ENCODE measurements at places on chromosomes 2 and 18.
A peak's percentile ranks its signal among the peaks of the same experiment; 100 is the strongest.

DNA sequence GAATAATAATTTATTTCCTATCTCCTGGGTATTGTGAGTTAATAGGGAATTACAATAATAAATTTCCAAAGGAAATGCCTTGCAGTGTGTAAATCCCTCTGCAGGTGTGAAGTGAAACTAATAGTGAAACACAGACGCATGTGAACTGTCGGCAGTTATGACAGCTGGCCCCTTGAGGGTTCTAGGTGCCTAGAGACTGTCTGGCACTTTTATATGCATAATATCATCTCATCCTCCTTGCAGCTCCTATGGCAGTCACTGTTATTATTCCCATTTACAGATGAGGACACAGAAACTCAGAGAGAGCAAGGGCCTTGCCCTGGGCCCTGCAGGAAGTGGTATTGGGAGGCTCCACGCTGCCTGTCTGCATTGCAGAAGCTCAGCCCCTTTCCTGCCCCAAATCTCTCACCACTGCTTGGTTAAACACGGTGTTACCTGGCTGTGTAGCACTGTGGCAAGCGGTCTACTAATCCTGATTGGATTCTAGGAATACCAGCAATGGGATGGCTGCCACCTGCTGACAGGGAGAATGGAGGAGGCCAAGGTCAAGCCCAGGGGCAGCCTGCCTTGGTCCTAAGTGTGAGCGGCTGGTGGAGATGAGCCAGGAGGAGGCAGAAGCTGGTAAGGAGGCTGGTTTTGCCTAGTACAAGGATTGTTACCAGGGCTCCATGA, 32.8 kb upstream of the ACKR3 start:
- no peak for DNase-seq

DNA sequence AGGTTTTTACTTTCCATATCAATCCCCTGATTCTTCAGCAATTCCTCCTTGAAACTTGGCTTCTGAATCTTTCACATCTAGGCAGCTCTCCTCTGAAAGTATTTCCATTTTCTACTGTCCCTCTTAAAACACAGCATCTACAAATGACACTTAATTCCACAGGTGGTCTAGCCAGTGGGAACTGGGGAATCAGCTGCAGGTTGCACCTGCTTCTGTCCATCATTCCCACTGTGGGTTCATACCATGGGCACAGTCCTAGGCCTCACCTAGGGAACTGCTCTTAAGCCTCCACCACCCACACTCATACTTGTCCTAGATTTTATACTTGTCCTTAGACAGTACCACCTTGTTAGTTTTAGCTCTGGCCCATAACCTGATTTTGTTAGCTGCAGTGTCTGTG, 2.2 kb downstream of the LOXL3 start:
- no peak for DNase-seq

GRCh38 chr2:25736899-25737515, 63.6 kb upstream of the DTNB start:
- DNase-seq, result no peak

DNA sequence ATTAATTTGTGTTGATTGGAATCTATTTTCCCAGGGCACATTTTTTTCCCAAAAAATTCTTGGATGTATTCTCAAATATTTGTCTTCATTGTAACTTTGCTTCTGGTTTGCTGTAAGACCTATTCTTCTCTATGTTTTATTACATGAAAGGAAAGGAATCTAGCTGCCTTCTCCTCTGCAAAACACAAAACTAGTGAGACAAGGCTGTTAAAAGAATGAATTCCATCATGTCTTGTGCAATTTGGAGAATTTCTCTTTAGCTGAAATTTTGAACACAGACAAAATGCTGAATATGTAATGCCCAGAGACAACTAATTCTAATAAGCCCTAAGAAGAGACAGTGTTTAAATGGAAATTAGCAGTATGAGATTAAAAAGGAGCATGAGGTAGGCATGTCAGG, 275.9 kb downstream of the CDH20 start:
- DNase-seq, result no peak

- peak; percentile 90 for DNase-seq
Observed at GRCh38 chr2:238097988-238098871, 1.9 kb upstream of the ESPNL start.

GRCh38 chr2:101109451-101110118, 41.6 kb downstream of the TBC1D8 start:
- no peak for DNase-seq

DNA sequence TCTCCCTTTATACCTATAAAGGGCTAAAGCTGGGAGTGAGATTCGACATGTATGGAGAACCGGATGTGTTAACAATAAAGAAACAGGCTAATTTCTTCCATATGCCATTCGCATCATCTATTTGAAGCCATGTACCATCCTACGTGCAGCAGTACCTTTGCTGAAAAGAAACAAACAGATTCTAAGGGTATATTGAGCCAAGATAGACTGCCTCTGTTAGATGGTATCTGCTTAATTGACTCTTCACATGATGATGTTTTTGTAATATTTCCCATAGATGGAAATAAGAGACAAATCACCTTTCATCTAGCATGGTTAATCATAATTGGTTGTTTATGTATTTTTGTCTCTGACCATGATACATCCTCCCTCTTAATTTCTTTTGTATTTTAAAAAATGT, 32.1 kb upstream of the PAX3 start:
- DNase-seq, result no peak

DNA sequence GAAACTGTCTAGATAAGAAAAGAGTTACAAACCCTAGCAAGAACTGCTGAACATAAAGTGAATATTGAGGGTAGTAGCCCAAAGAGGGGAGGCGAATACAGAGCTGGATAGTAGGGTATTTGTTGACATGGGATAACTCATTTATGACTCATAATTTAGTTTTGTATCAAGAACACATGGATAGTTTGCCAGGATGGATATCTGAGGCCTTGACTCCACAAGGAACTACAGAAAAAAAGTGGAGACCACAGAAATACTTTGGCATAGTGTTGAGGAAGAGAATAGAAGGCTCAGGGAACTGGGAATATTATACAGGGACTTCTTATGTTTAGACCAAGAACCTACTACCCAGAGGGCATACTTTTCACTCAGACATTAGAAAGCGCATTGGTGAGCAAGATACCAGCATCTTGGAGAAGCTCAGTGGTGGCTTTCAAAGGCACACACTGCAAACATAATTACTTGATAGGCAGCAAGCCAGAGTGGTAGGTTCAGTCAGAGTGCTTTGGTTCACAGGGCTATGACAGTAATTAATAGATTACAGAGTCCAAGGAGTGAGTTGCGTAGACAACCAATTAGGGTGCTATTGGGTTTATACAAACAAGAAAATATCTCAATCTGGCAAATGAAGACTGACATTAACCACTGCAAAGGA, 51.9 kb upstream of the ZBTB7C start:
- no peak for DNase-seq

DNA sequence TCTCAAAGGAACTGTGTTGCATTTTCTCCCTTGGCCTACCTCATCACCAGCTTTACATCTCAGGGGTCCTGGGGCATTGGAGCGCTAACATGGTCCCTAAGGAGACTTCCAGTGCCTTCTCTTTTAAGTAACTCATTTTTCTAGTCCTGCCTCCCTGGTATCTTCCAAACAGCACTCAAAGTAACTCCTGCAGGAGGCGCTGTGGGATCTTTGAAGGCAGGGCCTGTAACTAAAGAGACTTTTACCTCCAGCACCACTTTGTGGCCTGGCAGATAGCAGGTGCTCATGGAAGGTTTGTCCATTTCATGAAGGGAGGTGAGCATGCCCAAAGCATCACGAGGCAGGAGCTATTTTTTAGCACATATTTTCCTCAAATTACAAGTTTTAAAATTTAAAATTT, 411.0 kb upstream of the GYPC start:
- DNase-seq, result peak; percentile 81

DNA sequence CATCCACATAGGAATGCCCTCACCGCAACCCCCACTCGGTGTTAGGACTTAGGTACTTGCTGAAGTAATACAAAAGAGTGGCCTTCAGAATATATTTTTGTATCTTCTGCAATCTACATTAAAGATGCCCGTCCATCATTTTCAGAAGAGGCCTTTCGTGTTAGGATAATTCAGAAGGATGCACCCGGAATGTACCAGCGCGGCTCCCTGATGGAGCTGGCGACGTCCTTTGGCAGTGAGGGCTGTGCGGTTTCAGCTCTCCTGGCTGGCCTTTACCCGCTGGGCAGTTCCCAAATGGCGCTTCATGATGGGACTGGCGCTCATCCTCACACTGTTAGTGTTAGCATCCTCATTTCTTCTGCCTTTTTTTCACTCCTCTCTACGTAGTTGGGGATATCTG, 15.3 kb downstream of the TWIST2 start:
- DNase-seq, result no peak

- DNase-seq, result no peak
Observed at GRCh38 chr18:5318061-5318700, 22.7 kb upstream of the ZBTB14 start.

GRCh38 chr18:907885-908757, 3.5 kb downstream of the ADCYAP1 start:
- peak; percentile 61 for DNase-seq

GRCh38 chr2:121900391-121900790, 144.9 kb downstream of the TSN start:
- no peak for DNase-seq

DNA sequence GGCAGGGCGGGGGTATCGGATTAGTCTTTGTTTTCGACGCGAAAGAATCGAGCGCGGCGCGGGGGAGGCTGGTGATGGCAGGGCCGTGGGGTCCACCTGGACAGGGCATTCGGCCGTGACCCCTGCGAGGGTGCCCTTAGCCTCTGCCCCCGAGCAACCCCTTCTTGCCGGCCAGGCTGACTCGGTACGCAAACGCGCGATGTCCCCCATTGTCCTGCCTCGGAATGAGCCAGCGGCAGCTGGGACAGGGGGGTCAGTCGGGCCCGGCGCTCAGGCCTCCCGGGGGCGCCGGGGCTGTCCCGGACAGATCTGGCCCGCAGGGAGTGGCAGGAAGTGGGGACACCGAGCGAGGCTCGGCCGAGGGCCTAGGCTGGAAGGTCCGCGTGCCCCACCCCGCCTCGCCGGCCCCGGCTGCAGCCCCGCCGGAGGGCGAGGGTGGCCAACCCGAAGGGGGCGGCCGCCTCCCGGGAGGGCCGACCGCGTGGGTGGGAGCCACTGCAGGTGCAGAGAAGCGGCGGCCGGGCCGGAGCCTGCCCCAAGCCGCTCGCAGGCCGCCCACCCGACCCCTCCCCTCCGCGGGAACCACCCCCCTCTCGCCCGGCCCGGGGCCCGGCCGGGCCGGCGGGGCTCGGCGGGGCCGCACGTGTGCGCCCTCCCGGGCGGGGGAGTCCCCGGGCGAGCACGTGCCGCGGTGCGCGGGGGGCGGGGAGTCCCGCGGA, at the start of gene TET3:
Gene TET3, plus strand, starts transcription at position 708 of the 719 bp plus-strand sequence. CDS start 1,494 bp downstream, outside the sequence.
- peak; percentile 57 for DNase-seq

- peak; percentile 88 for DNase-seq
Observed at GRCh38 chr2:48205137-48205798, 299.0 kb upstream of the FBXO11 start.

DNA sequence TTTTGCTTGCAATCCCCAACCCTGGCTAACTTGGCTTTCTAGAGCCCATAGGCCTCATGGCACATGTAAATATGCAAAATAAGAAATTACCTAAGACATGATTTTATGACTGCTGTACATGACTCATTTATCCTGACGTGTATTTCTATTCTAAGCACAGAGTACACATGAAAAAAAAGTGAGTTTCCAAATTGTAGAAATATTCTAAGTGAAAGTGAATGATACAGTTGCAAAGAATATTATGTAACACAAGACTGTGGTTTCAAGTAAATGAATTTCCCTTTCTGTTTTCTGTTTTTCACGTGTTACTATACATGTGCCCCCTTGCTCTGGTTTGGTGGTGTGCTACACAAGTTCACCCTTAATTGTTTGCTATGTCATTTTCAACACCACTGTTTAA, 162.4 kb downstream of the LRP1B start:
- peak; percentile 57 for DNase-seq

DNA sequence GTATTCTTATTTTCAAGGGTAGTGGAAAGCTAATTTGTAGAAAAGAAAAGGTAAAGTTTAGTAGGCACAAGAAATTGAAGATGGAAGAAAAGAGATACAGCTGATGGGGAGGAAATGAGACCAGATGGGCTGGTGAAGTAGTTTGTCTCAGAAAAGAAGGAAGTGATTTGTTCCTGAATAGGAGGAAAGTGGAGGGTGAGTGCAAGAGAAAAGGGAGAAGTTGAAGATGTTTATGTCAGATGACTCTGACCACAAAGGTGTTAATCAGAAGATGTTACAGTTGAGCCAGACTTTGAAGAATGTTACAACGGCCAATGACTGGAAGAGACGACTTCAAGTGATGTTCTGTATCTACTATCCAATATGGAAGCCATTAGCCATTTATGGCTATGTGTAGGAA, 21.2 kb downstream of the ZSCAN30 start:
- DNase-seq, result peak; percentile 27

- no peak for DNase-seq
Observed at GRCh38 chr2:101219246-101219645, 33.4 kb upstream of the CNOT11 start.

- DNase-seq, result peak; percentile 58
Observed at GRCh38 chr2:71154798-71155197, 24.4 kb downstream of the MPHOSPH10 start.

DNA sequence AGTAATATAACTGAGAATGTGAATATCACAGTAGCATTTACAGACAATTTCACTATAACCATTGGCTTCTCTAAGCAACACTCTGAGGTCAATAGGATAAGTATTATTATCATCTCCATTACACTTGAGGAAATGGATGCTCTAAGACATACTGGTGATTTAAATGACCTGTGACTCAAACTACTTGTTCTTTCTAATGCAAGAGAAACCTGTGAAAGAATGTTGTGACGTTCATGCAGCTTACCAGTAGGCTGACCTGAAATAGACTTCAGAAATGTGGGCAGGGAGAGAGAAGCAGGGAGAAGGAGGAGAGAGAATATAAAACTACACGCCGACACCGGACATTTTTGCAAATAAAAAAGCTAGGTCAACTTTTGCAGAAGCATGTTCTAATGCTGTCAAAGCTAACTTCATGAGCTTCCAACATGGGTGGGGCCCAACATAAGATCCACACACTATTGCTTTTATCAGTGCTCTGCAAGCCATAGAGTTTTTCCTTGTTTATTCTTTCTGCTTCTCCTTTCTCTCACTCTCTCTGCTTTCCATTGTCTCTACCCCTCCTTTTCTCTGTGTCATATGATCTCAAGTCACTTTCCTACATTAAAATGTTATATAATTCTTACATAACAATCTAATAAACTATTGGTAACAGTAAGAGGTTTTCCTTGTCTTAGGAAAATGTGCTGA, 217.6 kb upstream of the FN1 start:
- peak; percentile 6 for DNase-seq

GRCh38 chr2:169110419-169110818, 41.1 kb downstream of the DHRS9 start:
- DNase-seq, result no peak

DNA sequence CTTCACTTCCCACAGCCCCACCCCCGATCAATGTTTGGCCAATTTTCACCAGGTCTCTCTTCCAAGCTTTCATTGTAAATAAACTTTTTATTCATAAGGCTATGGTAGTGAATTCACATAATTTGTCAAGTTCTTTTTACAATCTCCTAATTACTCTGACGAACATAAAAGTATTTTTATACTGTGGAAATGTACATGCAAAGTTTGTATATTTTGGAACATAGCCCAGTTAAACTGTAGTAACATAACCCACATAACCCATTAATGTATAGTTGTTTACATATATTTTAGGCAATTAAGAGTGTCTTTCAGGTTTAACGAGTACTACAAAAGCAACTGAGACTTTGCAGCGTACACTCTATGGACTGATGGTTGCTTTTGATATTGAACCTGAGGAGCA, 228.3 kb upstream of the ERBB4 start:
- no peak for DNase-seq
